ENCODE measurements at places on chromosomes 6 and 20.

- no peak for DNase-seq
These were observed 216.3 kb downstream of the ADGRG6 start for GRCh38 chr6:142518126-142518525.

DNA sequence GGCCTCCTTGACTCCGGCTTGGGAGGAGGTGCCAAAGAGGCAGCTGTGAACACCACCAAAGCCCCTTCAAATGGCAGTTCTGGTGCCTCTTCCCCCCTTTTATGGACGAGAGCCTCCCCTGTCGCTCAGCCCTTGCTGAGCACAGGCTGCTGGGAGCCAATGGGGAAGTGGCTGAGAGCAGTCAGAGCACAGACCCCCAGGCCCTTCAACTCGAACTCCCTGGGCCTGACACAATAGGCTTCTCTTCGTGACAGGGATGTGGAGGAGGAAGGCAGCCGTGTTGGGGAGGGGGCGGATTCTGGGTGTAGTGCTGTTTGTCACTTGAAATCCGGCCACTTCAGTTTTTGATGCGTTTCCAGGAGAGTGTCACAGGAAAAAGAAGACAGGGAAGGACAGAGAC, at the start of gene PDYN:
PDYN (minus strand) TSS at position 73 of the 400 bp plus-strand sequence. CDS start 10,974 bp downstream, outside the sequence.
- DNase-seq, result no peak

- no peak for DNase-seq
These were observed 49.2 kb downstream of the RARS2 start for GRCh38 chr6:87540539-87540938.

DNA sequence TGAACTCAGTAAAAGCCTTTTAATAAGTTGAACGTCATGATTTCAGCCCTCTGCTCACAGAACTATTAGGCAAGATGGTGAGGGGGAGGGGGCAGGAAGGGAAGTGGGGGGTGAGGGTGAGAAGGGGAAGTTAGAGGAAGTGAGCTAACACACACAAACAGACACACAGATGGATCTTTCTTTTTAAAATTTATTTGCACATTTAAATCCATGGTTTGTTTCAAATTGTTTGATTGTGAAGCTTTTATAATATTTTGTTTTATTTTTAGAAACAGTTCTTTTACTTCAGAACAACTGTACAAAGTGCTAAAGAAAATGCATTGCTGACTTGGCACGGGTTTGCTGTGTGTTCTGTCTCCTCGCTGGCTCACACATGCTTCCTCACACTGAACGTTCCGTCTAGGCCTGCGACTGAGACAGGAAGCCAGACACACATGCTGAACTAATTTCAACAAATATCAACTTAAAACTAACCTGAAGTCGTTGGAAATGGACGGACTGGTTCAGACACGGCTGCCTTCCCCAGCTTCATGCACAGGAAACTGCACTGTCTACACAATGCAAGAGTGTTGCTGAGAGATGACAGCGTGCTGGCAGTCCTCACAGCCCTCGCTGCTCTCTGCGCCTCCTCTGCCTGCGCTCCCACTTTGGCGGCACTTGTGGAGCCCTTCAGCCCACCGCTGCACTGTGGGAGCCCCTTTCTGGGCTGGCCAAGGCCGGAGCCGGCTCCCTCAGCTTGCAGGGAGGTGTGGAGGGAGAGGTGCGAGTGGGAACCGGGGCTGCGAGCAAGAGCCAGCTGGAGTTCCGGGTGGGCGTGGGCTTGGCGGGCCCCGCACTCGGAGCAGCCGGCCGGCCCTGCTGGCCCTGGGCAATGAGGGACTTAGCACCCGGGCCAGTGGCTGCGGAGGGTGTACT, 8.1 kb upstream of the ZBP1 start:
- DNase-seq, result no peak

Measured in anterior cingulate cortex (tissue), 58 donors.